ENCODE measurements at places on chromosomes 12 and 14.

DNA sequence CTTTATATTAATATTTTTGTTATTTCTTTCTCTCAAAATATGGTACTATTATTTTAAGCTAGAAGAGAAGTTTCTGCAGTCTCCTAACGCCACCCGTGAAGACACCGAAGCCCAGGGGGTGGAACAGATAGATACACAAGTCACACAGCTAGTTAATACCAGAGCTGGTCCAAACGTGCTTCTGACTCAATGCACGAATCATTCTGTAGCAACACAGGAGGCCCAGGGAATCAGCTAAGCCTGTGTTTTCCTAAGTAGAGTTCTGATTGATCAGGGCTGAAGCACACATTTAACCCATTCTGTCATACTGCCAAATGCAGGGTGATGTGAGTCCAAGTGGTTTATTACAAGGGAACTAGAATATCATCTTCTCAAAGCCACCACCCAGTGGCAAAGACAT, 116.9 kb upstream of the PWP1 start:
- DNase-seq = no peak

DNA sequence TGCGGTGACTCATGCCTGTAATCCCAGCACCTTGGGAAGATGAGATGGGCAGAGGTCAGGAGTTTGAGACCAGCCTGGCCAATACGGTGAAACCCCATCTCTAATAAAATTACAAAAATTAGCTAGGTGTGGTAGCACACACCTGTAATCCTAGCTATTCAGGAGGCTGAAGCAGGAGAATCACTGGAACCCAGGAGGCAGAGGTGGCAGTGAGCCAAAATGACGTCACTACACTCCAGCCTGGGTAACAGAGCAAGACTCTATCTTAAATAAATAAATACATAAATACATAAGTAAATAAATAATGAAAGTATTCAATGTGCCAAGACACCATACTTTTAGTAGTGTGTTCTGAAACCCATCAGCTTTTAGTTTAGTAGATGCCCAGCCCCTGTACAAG, 308.1 kb upstream of the FLRT2 start:
- no peak for DNase-seq

GRCh38 chr14:93025055-93025454, 90.7 kb downstream of the ITPK1 start:
- DNase-seq = no peak

DNA sequence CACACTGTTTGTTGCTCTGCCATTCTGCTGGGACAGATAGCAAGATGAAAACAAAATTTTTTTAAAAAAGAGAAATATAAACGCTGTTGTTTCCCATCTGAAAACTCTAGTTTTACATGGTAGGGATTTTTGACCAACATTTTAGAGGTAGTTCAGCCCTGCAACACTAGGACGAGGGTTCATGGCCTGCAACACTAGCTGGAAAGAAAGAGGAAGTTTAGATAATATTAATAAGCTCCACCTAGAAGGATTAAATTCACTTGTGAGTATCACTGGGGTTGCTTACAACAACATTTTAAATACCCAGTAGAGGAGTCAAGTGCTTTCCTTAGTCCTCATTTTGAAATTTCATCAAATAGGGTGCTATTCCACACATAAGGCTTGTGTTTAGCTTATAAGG, 68.2 kb downstream of the SRGAP1 start:
- no peak for DNase-seq

DNA sequence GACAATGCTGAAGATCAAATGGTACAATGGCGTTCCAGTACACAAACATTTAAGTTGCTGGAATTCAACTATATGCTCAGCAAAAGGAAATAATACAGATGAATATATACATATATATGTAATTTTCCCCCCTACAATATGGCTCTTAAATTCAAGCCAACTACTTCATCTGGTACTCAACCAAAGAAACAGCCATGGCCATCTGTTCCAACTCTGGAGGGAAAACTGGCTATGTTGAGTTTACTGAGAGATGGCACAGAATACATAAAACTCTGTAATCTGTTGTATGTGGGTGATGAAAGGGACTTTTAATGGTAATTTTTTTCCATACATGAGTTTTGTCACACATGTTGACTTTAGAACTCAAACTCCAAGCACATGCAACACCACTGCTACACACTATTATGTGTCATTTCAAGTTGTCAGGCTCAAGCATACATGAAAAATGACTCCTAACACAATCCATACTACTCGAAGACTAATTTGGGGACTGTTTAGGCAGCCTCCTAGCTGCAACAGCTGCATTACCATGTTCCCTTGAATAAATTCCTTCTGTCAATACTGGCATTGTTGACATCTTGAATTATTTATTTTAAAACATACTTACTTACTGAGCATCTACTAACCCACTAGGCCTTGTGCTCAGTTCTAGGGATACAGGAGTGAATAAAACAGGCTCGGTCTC, 38.2 kb upstream of the MAP3K9 start:
- no peak for DNase-seq

DNA sequence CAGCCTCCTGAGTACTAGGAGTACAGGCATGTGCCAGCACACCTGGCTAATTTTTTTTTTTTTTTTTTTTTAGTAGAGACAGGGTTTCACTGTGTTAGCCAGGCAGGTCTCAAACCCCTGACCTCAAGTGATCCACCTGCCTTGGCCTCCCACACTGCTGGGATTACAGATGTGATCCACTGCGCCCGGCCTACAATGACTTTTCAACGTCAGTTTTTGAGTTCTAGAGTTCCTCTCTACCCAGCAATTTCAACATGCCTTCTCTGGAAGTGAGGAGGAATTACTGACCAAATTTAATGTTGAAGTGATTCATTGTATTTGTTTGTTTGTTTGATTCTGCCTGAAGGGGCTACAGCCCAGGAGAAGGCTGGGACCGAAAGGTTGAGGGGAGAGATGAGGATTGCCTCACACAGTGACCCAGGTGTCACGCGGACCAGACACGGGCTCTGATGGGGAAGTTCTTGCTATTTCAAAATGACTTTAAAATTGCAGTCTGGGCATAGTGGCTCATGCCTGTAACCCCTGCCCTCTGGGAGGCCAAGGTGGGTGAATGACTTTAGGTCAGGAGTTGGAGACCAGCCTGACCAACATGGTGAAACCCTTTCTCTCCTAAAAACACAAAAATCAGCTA, 8.6 kb upstream of the DENR start:
- DNase-seq = no peak

- DNase-seq = no peak
These were observed 29.0 kb downstream of the NCOR2 start for GRCh38 chr12:124538194-124539082.

DNA sequence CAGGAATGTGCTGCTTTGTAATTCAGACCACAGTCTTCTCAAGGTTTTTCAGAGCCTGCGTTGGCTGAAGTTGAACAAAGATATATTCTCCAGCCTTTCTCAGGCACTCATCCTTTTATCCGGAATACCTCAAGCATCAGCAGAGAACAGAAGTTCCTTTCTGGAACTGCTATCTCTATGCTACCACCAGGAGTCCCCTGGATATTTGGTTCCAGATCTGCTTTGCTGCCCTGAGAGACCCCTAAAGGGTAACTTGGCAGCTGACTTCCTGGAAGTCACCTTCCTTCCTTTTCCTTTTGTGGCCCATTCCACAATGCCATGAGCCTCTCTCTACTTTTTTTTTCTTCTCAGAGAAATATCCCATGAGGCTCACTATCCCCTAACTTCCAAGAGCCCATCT, 188.2 kb downstream of the PLCZ1 start:
- DNase-seq = no peak

- DNase-seq = no peak
These were observed 8.6 kb downstream of the DHX37 start for GRCh38 chr12:124980098-124980892.

- no peak for DNase-seq
These were observed 1.6 kb downstream of the CCDC88C start for GRCh38 chr14:91415794-91416743.

- peak; percentile 48 for DNase-seq
These were observed 1.1 kb downstream of the SAV1 start for GRCh38 chr14:50666772-50667683.

- DNase-seq = no peak
These were observed 14.4 kb downstream of the SNX6 start for GRCh38 chr14:34615507-34615906.

DNA sequence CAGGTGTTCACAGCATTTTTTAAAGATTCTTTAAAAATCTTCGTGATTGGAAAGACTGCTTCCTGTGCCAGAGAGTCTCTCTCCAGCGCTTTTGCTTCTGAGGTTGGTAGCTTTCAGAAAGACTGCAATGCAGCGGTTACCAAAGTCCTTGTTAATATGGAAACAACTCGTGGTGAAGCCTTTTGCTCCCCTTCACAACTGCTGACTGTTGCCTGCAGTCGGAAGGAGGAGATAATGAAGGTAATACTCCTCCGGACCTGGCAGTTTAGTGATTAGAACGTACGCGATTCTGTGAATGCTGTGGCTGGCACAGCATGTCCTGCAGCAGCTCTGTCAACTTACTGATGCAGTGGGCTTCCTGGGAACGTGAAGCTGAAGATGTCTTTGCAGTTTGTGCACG, 50.9 kb downstream of the TRAF3 start:
- DNase-seq = no peak

DNA sequence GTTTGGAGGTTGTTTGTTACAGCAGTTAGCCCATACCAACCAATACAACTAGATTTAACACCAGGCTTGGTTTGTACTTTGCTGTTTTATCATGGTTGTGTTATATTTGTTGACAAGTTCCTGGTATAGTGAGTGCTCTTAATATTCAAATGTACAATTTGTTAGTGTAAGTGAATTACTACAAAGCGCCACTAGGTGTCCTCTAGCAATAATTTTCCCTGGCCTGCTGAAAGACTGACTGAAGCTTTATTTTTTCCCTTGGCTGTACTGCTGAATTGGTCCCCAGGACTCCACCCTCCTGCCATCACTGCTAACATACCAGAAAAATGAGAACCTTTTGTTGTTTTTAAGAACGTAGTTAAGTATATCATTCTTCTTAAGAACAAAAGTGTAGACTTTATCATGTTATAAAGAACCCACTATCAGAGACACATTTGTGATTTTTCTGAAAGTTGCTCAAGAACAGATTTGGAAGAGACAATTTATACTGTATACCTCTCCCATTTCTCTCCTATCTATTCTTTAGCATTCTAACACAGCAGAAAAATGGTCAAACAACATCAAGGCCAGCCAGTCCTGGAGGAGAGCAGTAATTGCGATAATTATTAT, 75.3 kb upstream of the FAR2 start:
- peak; percentile 57 for DNase-seq

- no peak for DNase-seq
These were observed 233.6 kb downstream of the SYT10 start for GRCh38 chr12:33205981-33206380.

GRCh38 chr14:77153802-77154201, 12.2 kb upstream of the ZDHHC22 start:
- no peak for DNase-seq

- no peak for DNase-seq
These were observed 39.3 kb upstream of the KCNA1 start for GRCh38 chr12:4870423-4870822.

GRCh38 chr12:61848893-61849292, 411.3 kb upstream of the USP15 start:
- DNase-seq = no peak

GRCh38 chr12:115709540-115710011, 567.9 kb downstream of the MED13L start:
- DNase-seq = no peak

DNA sequence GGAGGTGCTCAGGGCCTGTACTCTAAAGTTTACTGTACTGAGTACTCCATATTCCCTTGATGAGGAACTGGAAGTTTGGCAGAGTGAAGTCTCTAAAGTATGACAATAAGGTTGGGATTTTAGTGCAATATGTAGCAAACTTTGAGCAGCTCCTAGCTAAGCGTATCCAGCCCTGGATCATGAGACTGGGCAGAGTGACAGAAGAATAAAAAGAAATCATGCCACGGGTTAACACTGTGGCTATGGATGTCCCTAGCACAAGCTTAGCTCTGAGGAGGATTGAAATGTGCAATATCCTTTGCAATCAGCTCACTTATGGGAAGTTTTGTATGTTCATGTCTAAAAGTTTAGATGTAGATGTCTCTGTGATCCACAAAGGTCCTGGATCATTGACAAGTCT, 114.1 kb downstream of the SMOC1 start:
- DNase-seq = no peak

GRCh38 chr12:2893007-2893406, 2.3 kb downstream of the TULP3 start:
- peak; percentile 47 for DNase-seq

DNA sequence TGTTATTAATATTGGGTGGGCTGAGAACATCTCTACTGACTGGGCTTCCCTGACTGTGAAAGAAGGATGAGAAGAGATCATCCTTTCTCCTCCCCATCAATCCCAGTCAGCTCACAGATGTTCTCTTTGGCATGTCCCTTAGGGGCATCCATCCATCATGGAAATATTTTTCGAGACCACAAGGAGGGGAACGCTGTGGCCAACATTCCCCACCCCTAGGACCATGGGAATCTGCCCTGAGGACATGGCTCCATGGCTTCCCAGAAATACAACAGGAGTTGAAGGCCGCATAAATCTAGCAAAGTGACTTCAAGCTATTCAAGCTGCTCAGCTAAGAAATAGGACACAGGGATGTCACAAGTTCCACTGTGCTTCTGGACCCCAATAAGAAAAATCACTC, 456.8 kb downstream of the MED13L start:
- DNase-seq = no peak

GRCh38 chr14:95472819-95473251, 43.6 kb downstream of the SYNE3 start:
- DNase-seq = no peak

DNA sequence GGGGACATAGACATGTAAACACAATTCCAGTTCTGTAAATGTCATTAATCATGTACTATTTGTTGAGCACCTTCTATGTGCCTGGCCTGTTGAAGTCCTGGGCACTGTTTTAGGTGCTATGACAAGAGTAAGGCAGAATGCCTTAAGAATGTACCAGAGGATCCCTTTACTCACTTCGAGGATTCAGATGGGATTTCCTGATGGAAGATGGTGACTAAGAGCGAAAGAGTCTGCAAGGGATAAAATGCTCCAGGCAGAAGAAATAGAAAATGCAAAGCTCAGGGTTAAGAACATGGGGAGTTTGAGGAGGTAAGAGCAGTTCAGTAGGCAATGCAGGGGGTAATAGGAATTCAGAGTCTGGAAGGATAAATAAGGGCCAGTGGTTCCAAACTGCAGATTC, 671.3 kb upstream of the TBX3 start:
- DNase-seq = no peak

GRCh38 chr12:71164166-71164565, 6.4 kb upstream of the TSPAN8 start:
- DNase-seq = no peak

DNA sequence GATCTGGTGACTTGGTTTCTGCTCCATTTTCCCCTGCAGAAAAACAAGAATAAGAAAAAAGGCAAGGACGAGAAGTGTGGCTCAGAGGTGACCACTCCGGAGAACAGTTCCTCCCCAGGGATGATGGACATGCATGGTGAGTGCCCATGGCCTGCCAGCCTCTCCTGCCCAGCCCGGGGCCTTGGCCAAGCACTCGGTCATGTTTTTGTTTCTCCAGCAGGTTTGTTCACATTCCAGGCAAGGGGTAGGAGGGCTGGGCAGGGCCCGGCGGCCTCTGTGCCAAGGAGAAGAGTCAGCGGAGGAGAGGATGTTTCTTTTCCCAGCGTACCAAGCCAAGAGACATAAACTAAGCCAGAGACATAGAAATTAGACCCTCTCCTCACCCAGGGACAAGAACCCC, 13.6 kb downstream of the BCL7A start:
- DNase-seq = no peak

- no peak for DNase-seq
These were observed 67.3 kb upstream of the HOXC13 start for GRCh38 chr12:53871367-53871766.

GRCh38 chr12:11880381-11880780, 190.4 kb upstream of the BCL2L14 start:
- no peak for DNase-seq

All from Caco-2 (cell line).